ENCODE measurements at places on chromosomes 7 and 10. TPM values are rescaled to one million over a fixed set of nuclear protein-coding genes. Genes with fewer than 3 reads are reported as not detected.

Gene SFTPA1
- total RNA-seq, result not detected

Gene PPP1R17
- 0.36 TPM for total RNA-seq

Gene KCNH2
- 4.4 TPM for total RNA-seq

DNA sequence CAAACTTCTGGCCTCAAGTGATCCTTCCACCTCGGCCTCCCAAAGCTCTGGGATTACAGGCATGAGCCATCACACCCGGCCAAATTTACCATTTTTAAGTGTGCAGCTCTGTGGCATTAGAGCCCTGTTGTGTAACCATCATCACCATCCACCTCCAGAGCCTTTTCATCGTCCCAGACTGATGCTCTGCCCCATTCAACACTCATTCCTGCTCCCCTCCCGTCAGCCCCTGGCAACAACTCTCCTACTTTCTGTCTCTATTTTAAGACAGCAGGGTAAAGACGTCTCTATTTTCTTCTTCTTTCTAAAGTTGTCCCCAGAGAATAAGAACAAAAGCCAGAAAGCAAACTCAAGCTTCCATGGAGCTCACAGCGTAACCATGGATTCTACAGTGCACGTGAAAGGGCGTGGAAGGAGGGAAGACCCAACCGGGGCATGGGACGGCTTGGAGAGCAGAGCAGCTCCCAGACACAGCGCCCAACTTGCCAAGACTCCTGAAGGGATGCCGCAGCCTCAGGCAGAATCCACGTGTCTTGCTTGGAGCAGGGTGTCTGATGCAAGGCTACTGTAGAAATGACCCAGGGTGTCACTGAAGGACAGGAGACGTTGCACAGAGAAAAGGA lies 42.7 kb upstream of the PITRM1 start:
- H3K27me3 ChIP-seq, result no peaks in the 10 kb centered on the region
- DNase-seq, result no peak
- no peak overlapping the region for H3K4me3 ChIP-seq
- H3K4me1 ChIP-seq, result no peaks in the 10 kb centered on the region
- H3K27ac ChIP-seq, result peak overlapping the region; percentile 22

DNA sequence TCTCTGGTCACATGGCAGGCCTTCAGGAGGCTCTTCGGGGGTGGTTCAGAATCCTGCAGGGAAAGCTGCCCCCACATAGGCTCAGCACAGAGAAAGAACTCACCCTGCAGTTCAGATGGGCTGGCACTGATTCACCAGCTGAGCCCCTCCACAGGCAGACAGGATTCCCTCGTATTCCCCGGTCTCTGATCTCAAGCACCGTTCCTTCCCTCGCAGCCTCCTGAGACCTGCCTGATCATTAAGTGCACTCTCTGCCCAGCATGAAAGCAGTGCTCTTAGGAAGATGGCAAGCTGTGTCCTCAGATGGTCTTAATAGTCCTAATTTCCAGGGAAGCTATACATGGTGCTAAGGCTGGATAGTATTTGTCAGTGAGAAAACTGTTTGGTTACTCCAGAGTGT lies 78.2 kb upstream of the NPS start:
- no peak overlapping the region for H3K4me3 ChIP-seq
- H3K27me3 ChIP-seq, result no peaks in the 10 kb centered on the region
- no peaks in the 10 kb centered on the region for H3K36me3 ChIP-seq
- H3K4me1 ChIP-seq, result no peaks in the 10 kb centered on the region

- no peak for DNase-seq
- H3K4me1 ChIP-seq, result peaks cover 8% of the 10 kb centered on the region
- H3K36me3 ChIP-seq, result no peaks in the 10 kb centered on the region
- H3K4me3 ChIP-seq, result no peak overlapping the region
- H3K27ac ChIP-seq, result no peak overlapping the region
- H3K27me3 ChIP-seq, result no peaks in the 10 kb centered on the region
These were observed 190.9 kb downstream of the RNLS start for GRCh38 chr10:88392222-88392621.

- no peak for DNase-seq
- H3K4me1 ChIP-seq, result no peaks in the 10 kb centered on the region
- H3K36me3 ChIP-seq, result no peaks in the 10 kb centered on the region
- no peak overlapping the region for H3K27ac ChIP-seq
- H3K27me3 ChIP-seq, result no peaks in the 10 kb centered on the region
These were observed 73.2 kb upstream of the PDK4 start for GRCh38 chr7:95669513-95669912.

GRCh38 chr10:98293550-98294269 lies 25.7 kb upstream of the LOXL4 start:
- H3K4me3 ChIP-seq, result no peak overlapping the region
- no peak overlapping the region for H3K27ac ChIP-seq
- DNase-seq, result no peak
- H3K27me3 ChIP-seq, result no peaks in the 10 kb centered on the region

DNA sequence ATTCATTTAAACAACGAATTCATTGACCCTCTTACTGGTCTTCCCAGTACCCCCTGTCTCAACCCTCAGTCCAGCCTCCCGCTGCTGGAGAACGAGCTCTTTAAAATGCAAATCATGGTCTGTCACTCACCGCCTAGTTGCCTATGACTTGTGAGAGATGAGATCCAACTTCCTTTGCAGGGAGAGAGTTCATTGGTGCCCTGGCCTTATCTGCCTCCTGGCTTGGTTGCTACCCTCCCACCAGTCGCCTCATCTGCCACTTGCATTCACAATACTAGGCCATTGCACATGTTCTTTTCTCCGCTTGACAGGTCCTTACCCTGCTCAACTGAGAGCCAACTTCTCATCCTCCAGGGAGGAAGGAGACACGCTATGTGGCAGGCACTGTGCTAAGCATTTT lies 54.0 kb upstream of the MXI1 start:
- peak; percentile 64 for DNase-seq
- H3K4me1 ChIP-seq, result peaks cover 4% of the 10 kb centered on the region
- no peaks in the 10 kb centered on the region for H3K36me3 ChIP-seq
- no peak overlapping the region for H3K4me3 ChIP-seq
- no peak overlapping the region for H3K27ac ChIP-seq
- peaks cover 8% of the 10 kb centered on the region for H3K27me3 ChIP-seq

DNA sequence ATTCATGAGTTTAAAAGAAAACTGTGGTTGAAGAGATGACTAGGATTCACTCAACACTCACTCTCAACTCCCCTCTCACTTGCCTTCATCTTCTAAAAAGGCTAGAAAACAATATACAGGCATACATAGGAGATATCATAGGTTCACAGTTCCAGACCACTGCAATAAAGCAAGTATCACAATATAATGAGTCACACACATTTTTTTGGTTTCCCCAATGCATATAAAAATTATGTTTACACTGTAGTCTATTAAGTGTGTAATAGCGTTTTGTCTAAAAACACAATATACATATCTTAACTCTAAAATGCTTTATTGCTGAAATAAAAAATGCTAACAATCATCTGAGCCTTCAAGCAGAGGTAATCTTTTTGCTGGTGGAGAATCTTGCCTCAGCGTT lies 104.9 kb upstream of the PDE1C start:
- DNase-seq, result no peak
- no peak overlapping the region for H3K27ac ChIP-seq
- H3K27me3 ChIP-seq, result no peaks in the 10 kb centered on the region
- H3K4me3 ChIP-seq, result no peak overlapping the region
- no peaks in the 10 kb centered on the region for H3K36me3 ChIP-seq

DNA sequence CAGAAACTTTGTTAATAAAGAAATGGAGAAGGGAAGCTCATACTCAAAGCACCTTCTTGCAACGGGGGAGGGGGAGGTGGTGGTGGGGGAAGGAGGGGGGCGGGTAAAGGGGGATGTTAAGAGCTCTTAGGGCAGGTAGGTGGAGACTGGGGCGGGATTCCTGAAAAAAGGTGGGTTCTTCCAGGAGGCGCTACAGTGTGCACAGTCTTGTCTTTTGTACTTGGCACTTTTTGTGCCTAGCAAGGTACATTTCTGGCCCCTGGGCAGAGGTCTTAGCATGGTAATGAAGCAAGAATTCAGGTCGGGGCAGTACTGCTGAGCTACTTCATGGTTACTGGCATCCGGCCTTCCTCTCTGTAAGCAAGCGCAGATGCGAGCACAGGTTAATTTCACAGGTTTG lies 15.2 kb upstream of the LAMB4 start:
- H3K27me3 ChIP-seq, result no peaks in the 10 kb centered on the region
- DNase-seq, result peak; percentile 55
- H3K4me1 ChIP-seq, result no peaks in the 10 kb centered on the region
- H3K36me3 ChIP-seq, result no peaks in the 10 kb centered on the region
- no peak overlapping the region for H3K4me3 ChIP-seq

DNA sequence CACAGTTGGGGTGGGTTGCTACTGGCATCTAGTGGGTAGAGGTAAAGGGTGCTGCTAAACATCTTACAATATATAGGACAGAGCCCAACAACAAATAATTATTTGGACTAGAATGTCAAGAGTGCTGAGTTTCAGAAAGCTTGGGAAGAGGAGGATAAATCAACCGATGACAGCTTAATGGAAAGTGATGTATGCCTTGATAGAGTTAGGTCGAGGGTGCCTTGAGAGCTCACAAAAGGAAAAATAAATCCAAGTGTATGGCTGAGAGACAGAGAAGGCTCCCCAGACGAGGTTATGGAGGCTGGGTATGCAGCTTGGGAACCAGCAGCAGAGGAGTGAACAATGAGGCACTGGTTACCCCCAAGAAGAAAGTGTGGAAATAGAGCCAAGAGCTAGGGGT lies 211.1 kb downstream of the HDAC9 start:
- DNase-seq, result no peak
- no peaks in the 10 kb centered on the region for H3K4me1 ChIP-seq
- H3K27me3 ChIP-seq, result no peaks in the 10 kb centered on the region
- H3K4me3 ChIP-seq, result no peak overlapping the region

- peak; percentile 37 for DNase-seq
- no peak overlapping the region for H3K4me3 ChIP-seq
- H3K27me3 ChIP-seq, result no peaks in the 10 kb centered on the region
- H3K36me3 ChIP-seq, result peaks cover 36% of the 10 kb centered on the region
These were observed 61.3 kb downstream of the XPNPEP1 start for GRCh38 chr10:109862041-109862440.

GRCh38 chr7:31052487-31052840 lies 356 bp downstream of the ADCYAP1R1 start:
- no peak overlapping the region for H3K27ac ChIP-seq
- peaks cover 54% of the 10 kb centered on the region for H3K27me3 ChIP-seq
- H3K4me3 ChIP-seq, result peak overlapping the region; percentile 73
- H3K4me1 ChIP-seq, result no peaks in the 10 kb centered on the region
- H3K36me3 ChIP-seq, result no peaks in the 10 kb centered on the region

- no peaks in the 10 kb centered on the region for H3K27me3 ChIP-seq
- no peak for DNase-seq
- no peaks in the 10 kb centered on the region for H3K36me3 ChIP-seq
- H3K4me1 ChIP-seq, result no peaks in the 10 kb centered on the region
These were observed 44.7 kb upstream of the PITRM1 start for GRCh38 chr10:3217301-3217700.

- H3K27me3 ChIP-seq, result no peaks in the 10 kb centered on the region
- no peak for DNase-seq
- peaks cover under 1% of the 10 kb centered on the region for H3K4me1 ChIP-seq
- no peak overlapping the region for H3K27ac ChIP-seq
- H3K36me3 ChIP-seq, result no peaks in the 10 kb centered on the region
- no peak overlapping the region for H3K4me3 ChIP-seq
These were observed 98.8 kb downstream of the CACNB2 start for GRCh38 chr10:18238870-18239485.

GRCh38 chr10:25901199-25901598 lies 32.8 kb upstream of the MYO3A start:
- peaks cover 28% of the 10 kb centered on the region for H3K4me1 ChIP-seq
- H3K27ac ChIP-seq, result no peak overlapping the region
- no peak for DNase-seq
- H3K4me3 ChIP-seq, result no peak overlapping the region
- no peaks in the 10 kb centered on the region for H3K36me3 ChIP-seq

- DNase-seq, result no peak
- peaks cover 7% of the 10 kb centered on the region for H3K4me1 ChIP-seq
- H3K36me3 ChIP-seq, result peaks cover 40% of the 10 kb centered on the region
- no peak overlapping the region for H3K27ac ChIP-seq
- H3K27me3 ChIP-seq, result no peaks in the 10 kb centered on the region
- H3K4me3 ChIP-seq, result no peak overlapping the region
These were observed 74.2 kb downstream of the DNAJB6 start for GRCh38 chr7:157410831-157411556.

- no peak overlapping the region for H3K27ac ChIP-seq
- DNase-seq, result no peak
- H3K36me3 ChIP-seq, result no peaks in the 10 kb centered on the region
- H3K27me3 ChIP-seq, result no peaks in the 10 kb centered on the region
- H3K4me1 ChIP-seq, result peaks cover 2% of the 10 kb centered on the region
These were observed 30.6 kb downstream of the SMNDC1 start for GRCh38 chr10:110274072-110274627.

DNA sequence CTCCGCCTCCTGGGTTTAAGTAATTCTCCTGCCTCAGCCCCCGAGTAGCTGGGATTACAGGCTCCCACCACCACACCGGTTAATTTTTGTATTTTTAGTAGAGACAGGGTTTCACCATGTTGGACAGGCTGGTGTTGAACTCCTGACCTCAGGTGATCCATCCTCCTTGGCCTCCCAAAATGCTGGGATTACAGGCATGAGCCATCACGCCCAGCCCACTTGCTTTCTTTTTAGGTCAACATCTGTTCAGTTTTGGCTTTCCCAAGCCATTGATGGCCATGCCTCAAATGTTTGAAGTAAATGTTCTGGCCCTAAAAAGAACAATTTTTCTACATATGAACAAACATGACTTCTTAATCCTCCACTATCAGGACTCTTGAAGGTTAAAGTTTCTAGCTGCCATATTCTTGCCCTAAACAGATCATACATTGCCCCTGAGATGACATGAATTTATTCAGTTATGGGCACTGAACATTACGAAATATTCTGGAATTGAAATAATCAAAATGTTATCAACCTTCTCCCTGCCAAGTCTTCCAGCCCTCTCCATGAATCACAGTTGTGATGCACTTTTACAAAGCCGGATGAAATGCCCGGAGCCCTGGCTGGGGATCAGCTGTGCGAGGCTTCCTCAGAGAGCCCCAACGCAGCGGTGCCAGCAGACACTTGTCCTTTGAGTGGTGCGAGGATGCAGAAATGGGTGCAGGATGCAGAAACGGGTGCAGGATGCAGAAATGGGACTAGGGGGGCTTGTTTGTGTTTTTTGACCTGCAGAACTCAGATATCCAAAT lies 2.9 kb downstream of the MRLN start:
- no peak for DNase-seq
- no peak overlapping the region for H3K27ac ChIP-seq
- H3K4me1 ChIP-seq, result no peaks in the 10 kb centered on the region
- no peak overlapping the region for H3K4me3 ChIP-seq
- H3K27me3 ChIP-seq, result no peaks in the 10 kb centered on the region

- no peaks in the 10 kb centered on the region for H3K36me3 ChIP-seq
- no peaks in the 10 kb centered on the region for H3K4me1 ChIP-seq
- peak; percentile 31 for DNase-seq
- H3K4me3 ChIP-seq, result no peak overlapping the region
- no peak overlapping the region for H3K27ac ChIP-seq
These were observed 30.9 kb upstream of the LMTK2 start for GRCh38 chr7:98075801-98076200.

Data from endodermal cell (in vitro differentiated cells).